Hematopoietic multipotent progenitor cell treated with erythropoietin and hydrocortisone succinate and interleukin-3 and kit ligand, for 4 days (in vitro differentiated cells): ENCODE measurements at places on chromosomes 3 and 15.

- DNase-seq, result peak; percentile 24
Observed at GRCh38 chr15:57245130-57245529, 131.2 kb upstream of the CGNL1 start.

- no peak for DNase-seq
Observed at GRCh38 chr3:40008796-40009195, 199.4 kb downstream of the MYRIP start.

GRCh38 chr15:71455107-71455506 is 339.8 kb downstream of the THSD4 start:
- DNase-seq, result no peak

GRCh38 chr3:96267577-96267976 is 546.8 kb upstream of the EPHA6 start:
- DNase-seq, result peak; percentile 4

DNA sequence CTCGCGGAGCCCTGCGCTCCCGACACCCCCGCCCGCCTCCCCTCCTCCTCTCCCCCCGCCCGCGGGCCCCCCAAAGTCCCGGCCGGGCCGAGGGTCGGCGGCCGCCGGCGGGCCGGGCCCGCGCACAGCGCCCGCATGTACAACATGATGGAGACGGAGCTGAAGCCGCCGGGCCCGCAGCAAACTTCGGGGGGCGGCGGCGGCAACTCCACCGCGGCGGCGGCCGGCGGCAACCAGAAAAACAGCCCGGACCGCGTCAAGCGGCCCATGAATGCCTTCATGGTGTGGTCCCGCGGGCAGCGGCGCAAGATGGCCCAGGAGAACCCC is 464 bp downstream of the SOX2 start:
- DNase-seq, result no peak

GRCh38 chr3:107870943-107871638 is 219.7 kb downstream of the CD47 start:
- no peak for DNase-seq

DNA sequence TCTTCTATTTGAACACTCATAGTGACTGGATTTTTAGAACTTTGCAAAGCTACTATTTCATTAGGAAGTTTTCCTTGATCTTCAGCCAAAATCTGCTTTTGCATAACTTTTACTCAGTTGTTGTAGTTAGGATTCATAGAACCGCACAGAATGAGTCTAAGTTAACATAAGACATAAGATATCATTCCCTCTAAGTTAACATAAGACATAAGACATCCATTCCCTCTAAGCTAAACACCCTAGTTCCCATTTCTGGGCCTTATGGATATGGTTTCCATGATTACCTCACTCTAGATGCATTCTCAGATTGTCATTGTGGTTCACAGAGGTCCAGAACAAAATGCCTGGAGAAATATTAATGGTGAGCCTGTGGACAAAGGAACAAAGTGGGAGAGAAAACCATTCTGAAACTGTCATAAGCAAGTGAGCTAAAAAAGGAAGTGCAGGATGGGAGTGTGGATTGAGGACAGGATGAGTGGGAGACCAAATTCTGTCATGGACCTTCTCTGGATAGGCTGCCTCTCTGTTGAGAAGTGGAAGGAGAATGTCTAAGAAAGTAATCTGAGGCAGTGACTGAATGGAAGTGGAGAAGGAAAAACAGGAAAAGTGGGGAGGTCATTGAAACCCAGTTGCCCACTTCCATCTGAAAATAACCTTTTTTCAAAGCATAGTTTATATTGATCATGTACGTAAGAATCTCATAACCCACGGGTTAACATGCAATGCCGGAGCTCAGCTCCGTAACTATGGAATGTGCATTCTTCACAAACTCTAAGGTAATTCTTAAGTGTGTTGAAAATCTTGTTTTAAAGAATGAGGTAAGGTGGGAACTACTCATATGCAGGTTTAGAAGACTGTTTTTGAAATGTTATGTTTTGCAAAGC is 37.4 kb upstream of the SECISBP2L start:
- no peak for DNase-seq

DNA sequence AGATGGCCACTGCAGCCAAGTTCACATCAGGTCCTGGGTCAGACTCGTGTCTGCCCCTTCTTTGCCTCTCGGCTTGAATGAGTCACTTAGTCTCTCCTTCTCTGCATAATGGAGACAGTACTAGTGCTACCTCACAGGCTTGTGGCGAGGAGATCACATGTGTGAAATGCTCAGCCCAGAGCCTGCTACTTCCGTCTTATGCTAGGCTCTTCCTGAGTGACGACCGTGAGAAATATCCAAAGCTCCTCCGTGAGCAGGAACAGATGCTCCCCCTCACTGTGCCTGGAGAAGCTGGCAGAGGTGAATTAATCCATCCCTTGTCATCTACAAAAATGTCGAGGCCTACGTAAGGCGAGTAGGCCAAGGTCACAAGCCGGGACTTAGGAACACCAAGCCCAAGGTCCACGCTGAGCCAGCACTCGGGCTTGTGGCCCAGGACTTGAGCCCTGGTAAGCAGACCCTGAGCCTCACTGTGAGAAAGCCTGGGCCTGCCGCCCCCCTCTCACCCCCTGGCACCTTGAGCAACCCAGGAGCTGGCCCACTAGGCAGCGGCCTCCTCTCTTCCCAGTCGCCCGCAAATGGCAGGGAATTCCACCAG is 17.9 kb downstream of the PAK6 start:
- DNase-seq, result no peak

- DNase-seq, result peak; percentile 81
Observed at GRCh38 chr3:42213417-42213816, 52.6 kb downstream of the CCK start.

GRCh38 chr3:13723676-13724207 is 156.1 kb downstream of the WNT7A start:
- no peak for DNase-seq

- DNase-seq, result peak; percentile 10
Observed at GRCh38 chr15:48002767-48003166, 118.0 kb upstream of the SLC24A5 start.
